Stimulated activated CD8-positive, alpha-beta memory T cell treated with anti-CD3 and anti-CD28 coated beads, Interleukin-4, amount 100 ng/mL, for 48 hours (primary cell): ENCODE measurements at places on chromosomes 11 and 22.

GRCh38 chr11:120344302-120345004 lies 8.2 kb downstream of the ARHGEF12 start:
- DNase-seq = peak; percentile 43

DNA sequence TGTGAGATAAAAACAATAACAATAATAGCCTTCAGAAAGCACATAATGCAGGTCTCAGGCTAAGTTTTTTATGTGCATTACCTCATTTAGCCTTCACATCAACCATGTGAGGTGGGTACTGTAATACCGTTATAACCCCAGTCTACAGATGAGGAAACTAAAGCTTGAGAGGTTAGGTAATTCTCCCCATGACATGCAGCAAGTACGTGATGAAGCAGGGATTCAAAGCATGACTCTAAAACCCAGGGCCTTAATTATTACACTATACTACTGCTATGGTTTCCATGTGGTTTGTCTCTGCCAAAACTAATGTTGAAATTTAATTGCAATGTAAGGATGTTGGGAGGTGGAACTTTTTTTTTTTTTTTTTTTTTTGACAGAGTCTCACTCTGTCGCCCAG lies 37.7 kb upstream of the FDX1 start:
- DNase-seq = no peak

GRCh38 chr11:9566561-9567063 lies 6.9 kb upstream of the WEE1 start:
- no peak for DNase-seq

DNA sequence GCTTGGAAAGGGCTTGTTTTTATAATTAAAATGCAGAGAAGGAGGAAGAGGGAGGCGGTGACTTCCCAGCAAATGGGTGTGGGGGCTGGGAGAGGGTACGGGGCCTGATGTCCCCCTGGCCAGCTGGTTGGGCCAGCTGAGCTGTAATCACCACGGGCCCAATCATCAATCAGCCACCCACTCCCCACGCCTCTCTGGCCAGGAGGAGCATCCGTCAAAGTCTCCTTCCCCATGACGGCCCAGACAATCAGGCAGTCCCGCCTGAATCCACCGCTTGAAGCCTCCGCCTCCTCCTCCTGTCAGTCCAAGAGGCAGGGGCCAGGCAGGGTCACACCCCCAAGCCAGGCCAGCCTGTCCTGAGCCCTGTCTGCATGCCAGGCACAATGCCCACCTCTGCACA lies 13.3 kb upstream of the CABP7 start:
- DNase-seq = no peak

- peak; percentile 50 for DNase-seq
Measured at GRCh38 chr11:117823946-117824420, 561 bp downstream of the FXYD2 start.

- no peak for DNase-seq
Measured at GRCh38 chr22:19772673-19773469, 12.3 kb downstream of the TBX1 start.

GRCh38 chr11:44610186-44610955 lies 44.9 kb downstream of the CD82 start:
- DNase-seq = no peak
